ENCODE measurements at places on chromosomes 11 and 22.

DNA sequence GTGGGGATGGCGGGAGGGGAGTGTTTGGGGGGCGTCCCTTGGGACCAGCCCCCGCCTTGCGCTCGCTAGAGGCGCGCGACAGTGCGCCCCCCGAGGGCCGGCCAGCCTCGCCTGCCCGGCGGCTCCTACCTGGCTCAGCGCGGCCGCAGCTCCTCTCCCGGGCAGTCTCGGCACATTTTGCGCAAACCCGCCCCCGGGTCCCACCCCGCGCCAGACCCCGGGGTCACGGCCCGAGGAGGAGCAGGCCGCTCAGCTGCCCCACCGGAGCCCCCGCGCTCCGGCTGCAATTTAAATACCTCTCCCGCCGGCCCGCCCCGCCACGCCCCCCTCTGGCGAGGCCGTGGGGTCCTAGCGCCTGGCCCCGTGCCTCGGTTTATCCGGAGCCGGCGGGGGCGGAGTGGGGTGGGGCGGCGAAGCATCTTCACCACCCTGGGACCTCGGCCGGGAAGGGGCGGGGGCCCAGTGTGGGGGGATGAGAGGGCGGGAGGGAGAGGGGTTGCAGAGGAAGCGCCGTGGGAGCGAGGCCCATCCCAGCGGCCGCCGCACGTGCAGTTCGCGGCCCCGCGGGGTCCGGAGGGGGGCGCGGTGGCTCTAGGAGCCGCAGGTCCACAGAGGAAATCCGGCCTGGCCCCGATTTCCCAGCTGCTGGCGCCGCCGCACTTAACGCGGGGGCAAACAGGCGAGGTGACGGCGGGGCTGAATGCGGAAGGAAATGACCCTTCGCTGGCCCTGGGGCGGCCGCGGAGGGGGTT is at the start of gene LRRC32:
Gene LRRC32 (minus strand): TSS at position 263 of the 752 bp plus-strand sequence. CDS start 4,793 bp downstream, outside the sequence.
- DNase-seq: peak; percentile 29

DNA sequence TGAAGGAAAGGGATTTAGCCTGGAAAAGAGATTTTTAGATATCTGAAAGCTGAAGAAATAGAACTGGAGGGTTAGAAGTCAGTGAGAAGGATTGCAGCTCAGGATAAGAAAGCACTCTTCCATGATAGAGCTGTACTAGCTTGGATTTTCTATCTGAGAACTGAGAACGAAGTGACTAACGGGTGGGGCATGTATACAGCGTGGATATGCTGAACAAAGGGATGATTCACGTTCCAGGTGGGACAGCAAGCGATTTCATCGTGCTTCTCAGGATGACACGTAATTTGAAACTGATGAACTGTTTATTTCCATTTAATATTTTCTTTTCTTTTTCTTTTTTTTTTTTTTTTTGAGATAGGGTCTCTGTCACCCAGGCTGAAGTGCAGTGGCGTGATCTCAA is 53.0 kb downstream of the GRAMD1B start:
- DNase-seq: peak; percentile 71

DNA sequence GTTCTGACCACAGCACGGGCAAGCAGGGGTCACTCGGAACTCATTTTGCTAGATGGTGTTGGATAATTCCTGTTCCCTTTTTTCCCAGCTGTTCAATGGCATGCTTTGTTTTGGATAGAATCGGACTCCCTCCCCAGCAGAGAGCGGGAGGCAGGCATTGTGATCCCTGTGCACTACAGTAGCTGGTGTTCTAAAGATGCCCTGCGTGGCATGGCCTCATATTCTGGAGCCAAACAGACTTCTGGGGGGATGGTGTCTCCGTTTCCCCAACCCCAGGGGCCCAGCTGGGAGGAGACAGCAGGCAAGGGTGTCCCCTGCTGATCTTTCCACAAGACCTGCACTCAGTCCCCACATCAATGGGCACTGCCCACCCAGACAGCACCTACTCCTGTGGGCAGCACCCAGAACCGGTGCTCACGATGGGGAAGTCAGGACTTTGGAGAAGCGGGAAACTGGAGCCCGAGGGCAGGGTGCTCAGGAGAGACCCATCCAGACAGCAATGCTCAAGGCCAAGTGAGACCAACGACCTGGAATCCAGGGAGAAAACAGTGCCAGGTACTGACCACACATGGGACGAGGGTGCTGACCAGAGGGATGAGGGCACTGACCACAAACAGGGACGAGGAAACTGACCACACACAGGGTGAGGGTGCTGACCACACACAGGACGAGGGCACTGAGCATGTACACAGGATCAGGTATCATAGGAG is 934.9 kb downstream of the BRD1 start:
- DNase-seq: peak; percentile 33

DNA sequence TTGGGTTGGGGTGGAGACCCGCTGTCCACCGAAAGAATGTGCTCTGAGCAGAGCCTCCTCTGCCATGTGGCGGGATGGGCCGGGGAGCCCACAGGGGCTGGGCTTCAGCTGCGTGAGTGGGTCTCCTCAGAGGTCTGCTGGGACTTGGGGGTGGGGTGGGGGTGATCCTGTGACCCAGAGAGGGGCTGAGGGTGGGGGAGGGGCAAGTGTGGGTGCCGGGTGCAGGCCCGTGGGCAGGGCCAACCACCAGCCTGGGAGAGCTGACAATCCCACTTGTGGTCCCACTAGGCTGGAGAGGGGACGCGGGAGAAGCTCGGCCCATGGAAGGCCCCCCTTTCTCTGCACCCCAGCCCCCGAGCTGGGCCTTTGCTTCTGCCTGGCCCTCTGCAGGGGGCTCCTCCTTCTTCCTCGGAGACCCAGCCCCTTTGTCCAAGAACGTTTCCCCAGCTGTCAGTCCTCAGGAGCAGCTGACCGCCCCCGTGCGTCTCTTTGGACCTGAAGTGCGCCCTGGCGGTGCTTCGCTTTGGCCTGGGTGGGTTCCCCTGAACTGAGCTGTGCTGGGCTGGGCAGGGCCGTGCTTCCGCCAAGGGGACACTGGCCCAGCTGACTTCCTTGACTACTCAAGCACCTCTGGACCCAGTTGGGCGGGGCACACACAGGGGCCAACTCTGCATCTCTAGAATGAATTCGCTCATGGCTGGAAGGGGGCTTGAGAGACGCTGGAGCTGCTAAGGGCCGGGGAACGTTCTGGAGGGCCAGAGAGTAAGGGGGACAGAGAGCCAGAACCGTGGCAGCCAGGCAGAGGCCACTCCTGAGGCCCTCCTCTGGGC is 30.2 kb downstream of the OSBPL5 start:
- DNase-seq: peak; percentile 68

- DNase-seq: no peak
Measured at GRCh38 chr11:23097891-23098290, 237.6 kb upstream of the CCDC179 start.

- DNase-seq: no peak
Measured at GRCh38 chr11:110079726-110080125, 13.5 kb upstream of the ZC3H12C start.

- no peak for DNase-seq
Measured at GRCh38 chr11:60914633-60915247, 782 bp downstream of the TMEM109 start.

GRCh38 chr11:95102733-95103132 is 13.1 kb downstream of the ENDOD1 start:
- no peak for DNase-seq

DNA sequence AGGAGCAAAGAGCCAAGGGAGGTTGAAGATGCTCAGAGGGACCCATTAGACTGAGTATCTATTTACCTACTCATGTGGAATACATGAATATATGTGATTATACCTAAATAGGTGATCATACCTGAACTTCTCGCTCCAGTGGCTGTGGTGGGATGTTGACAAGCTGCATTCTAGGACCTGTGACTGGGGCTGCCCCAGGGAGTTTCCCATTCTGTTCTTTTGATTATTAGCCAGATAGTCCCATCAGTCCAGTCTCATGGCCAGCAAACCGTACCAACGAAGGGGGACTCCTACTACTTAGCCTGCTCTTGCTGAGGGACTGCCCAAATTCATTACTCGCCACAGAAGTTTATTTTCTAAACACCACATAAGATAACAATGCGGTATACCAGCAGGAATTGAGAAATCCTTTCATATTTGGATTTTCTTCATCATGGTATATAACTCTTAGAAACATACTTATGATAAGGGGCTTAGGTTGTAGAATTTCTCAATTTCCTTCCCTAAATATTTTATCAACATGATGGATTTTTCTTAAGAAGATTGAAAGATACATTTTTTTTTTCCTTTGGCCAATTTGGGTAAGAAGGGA is 273.9 kb downstream of the NTM start:
- no peak for DNase-seq

DNA sequence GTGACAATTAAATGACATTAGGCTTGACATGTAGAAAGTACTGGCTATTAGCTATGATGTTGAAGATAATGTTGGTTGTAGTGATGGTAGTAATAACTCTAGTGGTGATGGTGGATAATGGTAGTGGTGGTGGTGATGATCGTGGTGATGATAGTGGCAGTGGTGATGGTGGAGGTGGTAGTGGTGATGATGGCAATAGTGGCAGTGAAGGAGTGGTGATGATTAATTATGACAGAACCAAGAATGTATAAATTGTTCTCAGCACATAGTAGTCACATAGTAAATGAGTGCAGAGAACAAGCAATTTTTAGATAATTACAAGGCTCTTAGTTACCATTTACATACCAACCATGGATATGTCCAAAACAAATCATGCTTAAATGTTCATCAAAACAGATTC is 5.3 kb upstream of the CD44 start:
- DNase-seq: no peak

- DNase-seq: no peak
Measured at GRCh38 chr11:26904132-26904531, 89.8 kb upstream of the FIBIN start.
